ENCODE measurements at places on chromosomes 3 and 15.

GRCh38 chr3:171829841-171830517 is 13.2 kb upstream of the TMEM212 start:
- peak; percentile 22 for DNase-seq

DNA sequence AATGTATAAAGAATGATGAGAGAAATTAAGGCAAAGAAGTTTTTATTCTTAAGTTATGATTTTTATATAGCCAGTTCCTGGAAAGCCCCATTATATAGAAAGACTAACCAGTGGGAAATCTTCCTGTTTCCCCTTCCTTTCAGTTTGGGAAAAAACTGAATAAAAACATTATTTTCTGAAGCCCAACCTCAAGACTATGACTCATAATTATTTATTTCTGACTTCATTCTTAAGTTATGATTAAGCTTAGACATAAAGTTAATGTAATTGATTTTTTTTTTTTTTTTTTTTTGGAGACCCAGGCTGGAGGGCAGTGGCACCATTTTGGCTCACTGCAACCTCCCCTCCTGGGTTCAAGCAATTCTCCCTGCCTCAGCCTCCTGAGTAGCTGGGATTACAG is 55.8 kb downstream of the TRPC1 start:
- DNase-seq, result no peak

- DNase-seq, result no peak
Measured at GRCh38 chr3:184058029-184058428, 5.2 kb downstream of the HTR3C start.

DNA sequence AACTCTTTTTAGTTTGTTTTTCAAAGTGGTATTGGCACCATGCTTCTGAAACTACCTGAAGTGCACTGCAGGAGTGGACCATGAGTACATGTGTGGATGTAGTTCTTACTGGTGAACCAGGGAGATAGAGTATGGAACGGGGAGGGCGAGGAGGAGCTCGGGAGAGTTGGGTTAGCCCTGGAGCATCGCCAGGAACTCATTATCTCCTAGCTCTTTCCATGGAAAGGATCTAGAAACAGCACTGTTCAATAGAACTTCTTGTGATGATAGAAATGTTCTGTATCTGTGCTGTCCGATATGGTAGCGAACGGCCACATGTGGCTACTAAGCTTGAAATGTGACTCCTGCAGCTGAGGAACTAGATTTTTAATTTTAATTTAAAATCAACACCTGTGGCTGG is 47.3 kb downstream of the VGLL4 start:
- no peak for DNase-seq

DNA sequence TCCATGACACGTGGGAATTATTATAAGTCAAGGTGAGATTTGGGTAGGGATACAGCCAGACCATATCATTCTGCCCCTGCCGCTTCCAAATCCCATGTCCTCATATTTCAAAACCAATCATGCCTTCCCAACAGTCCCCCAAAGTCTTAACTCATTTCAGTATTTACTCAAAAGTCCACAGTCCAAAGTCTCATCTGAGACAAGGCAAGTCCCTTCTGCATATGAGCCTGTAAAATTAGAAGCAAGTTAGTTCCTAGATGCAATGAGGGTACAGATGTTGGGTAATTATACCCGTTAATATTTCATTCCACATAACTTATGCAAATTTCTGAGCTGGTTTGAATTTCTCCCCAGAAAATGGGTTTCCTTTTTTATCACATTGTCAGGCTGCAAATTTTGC is 47.7 kb downstream of the RNF111 start:
- no peak for DNase-seq

GRCh38 chr3:126551839-126552687 is 6.7 kb downstream of the C3orf22 start:
- peak; percentile 7 for DNase-seq

- DNase-seq, result no peak
Measured at GRCh38 chr15:29434280-29434679, 164.7 kb upstream of the NSMCE3 start.

DNA sequence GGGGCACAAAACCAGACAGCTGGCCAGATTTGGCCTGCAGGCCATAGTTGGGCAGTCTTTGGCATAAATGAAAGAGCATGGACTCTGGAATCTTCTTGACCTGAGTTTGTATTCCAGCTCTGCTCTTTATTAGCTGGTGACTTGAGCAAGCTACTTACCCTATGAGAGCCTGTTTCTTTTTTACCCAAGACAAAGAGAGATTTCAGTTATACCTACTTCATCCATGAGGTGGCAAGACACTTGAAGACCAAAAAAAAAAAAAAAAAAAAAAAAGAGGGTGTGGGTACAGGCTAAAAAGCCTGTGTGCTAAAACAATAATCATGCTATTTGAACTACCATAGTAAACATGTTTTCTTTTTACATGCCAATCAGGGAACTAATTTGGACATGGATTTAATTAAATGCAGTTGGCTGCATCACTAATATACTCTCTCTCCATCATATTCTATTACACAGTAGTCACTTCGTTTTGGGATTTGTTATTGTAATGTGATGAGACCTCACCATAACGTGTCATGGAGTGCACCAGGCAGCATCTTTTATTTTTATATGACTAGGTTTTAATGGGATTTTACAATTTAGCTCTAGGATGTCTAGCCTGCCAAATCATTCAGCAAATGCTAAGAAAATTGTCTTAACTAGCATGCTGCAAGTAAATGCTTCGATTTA is 109.2 kb upstream of the FHIT start:
- DNase-seq, result no peak

- no peak for DNase-seq
Measured at GRCh38 chr15:93173369-93173768, 84.4 kb upstream of the RGMA start.

DNA sequence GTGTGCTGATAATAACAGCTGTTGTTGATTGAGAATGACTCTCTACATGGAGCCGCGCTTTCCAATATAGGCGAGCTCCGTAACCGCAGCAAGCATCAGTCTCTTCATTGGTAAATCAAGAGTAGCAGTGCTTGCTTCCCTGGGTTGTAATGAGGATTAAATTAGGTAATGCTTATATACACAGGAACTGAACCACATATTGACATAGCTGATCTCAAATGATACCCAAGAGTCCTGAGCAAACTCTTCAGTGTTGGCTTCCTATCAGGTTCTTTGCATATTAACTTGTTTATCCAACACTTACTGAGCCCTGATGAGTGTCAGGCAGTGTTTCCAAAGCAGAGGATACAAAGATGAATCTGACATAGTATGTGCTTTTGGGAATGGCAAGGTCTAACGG is 46.4 kb upstream of the SLCO3A1 start:
- DNase-seq, result no peak

- no peak for DNase-seq
Measured at GRCh38 chr3:36695113-36695768, 69.1 kb downstream of the DCLK3 start.

DNA sequence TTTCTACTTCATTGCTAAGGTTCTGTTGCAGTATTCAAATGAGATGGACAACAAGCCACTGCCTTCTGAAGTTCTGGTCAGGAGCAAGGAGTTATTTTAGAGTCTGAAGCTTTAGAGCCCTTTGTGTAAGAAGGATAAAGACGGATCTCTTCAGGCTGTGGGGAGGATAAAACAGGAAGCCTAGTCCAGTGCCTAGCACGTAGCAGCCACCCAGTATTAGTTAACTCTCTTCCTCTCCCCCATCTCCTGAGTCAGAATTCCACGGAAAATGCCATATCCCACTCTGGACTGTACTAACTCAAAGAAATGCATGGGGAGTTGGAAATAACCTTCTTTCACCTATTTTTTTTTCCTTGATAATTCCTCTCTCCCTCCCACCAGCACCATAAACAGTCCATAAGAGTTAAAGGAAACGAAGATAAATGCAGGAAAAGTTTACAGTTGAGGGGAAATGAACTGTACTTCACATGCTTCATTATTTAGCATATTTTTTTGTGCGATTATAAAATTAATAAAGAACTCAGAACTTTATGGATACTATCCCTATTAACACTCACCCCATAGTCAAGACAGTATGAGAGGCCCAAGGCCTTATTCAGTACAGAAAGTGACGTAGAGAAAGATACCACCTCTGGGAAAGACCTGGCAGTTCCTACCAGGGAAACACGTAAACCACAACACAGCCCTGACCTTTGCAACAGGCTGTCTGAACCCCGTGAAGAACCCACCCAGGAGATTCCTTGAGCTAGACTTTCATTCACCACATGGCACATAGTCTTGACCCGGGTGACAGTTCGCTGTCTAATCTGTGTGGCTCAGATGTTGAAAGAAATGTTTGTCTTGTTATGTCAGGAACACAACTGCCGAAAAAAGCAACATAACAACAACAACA is 9.2 kb downstream of the IGF2BP2 start:
- no peak for DNase-seq

GRCh38 chr3:54064486-54064885 is 57.9 kb upstream of the CACNA2D3 start:
- no peak for DNase-seq

DNA sequence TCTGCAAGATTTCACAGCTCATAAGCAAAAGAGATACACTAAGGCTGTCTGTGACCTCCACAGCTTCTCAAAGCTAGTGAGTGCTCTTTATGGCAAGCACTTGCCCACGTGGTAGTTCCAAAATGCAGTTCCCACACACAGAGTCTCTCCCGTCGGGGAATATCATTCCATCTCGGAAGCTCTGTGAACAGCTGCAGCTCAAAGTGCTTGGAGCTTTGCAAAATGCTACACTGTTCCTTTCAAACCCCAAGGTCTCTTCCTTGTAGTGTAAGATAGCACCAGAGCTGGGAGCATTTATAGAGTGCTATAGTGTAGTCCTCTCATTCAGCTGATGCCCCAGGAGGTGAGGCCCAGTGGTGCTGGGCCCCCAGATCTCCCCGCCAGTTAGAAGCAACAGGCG is 36.1 kb downstream of the ST6GAL1 start:
- no peak for DNase-seq
